ENCODE measurements at places on chromosomes 4 and X.

DNA sequence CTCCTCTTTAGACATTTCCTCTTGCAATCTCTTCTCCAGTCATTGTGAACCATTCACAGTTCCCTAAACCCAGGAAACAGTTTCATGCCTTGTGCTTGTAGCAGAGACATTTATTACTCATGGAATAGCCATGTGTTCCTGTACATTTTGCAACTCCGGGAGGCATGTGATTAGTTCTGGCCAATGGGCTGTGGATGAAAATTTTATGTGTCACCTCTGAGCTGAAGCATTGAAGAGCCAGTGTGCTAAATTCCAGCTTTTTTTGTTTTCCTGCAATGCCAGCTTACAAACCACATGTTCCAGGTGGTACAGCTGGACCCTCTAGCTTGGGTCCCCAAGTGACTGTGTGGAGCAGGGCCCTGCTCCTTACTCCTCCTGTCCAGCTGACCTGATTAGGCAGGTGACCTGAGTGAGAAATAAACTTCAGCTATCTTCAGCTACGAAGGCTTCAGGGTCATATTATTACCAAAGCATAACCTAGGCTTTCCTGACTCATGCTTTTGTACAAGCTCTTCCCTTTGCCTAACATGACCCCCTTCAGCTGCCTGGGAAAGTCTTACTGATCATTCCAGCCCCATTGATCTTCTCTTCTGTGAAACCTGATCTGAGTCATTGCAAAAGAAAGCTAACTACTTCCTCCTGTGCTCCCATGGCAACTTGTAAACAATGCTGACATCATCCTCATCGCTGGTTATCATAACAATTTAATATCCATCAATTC lies 200.4 kb downstream of the PTTG2 start:
- peak; percentile 74 for ATAC-seq

DNA sequence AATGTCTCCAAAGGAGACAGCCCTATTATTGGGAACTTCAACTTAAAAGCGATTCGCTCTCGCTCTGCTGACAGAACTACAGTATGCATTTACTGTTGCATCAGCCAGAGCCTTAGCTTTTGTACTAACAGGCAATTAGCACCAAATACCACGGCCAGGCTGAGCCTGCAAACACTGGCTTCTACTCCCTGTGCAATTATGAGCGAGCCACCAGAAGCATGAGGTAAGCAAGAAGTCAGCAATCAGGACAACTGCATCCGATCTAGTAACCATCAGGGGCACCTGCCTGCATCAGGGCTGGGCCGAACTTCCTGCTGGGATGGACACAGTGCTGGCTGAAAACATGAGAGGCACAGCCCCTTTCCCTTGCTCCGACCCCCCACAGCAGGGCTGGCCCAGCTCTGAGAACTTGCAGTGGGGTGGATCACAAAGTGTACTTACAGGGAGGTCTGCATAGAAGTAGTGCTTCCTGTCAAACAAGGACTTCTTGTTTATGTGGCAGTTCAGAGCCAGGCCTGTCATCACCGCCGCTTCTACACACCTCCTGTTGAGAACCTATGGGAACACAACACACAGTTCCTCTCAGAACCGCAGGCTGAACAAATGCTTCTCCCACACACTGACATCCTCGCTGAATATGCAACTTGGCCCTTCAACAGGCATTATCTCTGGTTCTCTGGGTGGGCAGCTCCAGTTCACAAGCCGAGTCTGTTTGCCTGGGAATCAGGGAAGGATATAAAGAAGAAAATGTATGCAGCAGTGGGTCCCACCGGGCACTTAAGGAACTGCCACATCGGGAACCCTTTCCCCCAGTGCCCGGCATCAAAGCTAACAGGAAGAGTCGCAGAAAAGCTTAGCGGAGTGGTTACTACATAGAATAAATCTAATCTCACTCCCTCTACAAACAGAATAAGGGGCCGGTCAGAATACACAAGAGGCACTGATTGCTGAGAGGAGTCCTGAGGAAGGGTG lies 41.5 kb downstream of the GATB start:
- ATAC-seq = no peak

DNA sequence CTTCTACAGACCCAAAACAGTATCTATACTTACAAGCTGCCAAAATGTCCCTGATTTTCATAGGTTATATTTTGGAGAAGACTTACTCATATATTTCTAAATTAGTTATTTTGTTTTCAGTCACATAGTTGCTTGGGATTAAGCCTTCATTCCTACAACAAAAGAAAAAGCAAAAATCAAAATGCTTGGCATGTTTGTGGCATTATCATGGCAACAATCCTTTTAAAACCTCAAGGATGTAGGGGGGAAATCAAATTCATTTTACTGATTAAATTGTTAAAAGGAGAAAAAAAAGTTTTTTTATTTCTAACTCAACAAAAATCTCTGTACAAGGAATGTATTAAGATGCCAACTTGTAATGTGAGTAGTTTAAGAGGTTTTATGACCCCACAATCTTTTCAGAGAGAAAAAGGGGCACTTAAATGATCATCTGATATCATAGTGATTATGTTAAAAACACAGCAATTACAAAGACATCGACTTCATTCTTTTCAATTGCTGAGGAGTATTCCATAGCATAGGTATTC lies 23.5 kb downstream of the TXK start:
- peak; percentile 53 for ATAC-seq

GRCh38 chrX:262381-262909 lies 18.7 kb upstream of the PLCXD1 start:
- no peak for ATAC-seq

DNA sequence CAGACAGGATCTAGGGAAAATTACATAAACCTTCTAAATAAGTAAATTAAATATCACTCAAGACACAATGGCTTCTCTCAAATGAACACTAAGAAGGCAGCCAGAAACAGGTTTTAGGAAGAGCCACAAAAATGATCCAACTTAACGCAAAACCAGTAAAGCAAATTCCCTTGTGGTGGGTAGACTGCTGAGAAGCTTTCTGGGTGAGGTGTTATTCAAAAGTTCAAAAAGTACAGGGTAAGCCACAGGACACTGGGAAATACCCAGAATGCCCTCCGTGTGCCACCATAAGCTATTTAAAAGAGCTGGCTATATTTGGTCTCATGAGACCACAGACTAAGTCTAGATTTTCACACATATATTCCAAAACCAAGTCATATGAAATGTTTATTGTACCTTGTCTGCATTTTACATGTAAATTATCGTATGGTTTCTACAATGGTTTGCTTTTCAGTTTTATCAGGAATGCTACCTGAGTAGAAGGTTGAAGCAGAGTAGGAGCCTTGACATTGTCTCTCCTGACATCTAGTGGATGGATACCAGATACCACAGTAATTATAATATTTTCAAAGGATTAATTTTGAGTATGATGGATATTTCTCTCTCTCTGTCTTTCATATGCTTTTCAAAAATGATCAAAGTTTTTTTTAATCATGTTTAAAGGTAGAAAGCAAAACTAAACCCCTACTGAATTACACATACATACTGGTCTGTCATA lies 109.3 kb upstream of the KLHL13 start:
- ATAC-seq = peak; percentile 74

- no peak for ATAC-seq
These were observed 97.8 kb downstream of the DOCK11 start for GRCh38 chrX:118593407-118593806.

DNA sequence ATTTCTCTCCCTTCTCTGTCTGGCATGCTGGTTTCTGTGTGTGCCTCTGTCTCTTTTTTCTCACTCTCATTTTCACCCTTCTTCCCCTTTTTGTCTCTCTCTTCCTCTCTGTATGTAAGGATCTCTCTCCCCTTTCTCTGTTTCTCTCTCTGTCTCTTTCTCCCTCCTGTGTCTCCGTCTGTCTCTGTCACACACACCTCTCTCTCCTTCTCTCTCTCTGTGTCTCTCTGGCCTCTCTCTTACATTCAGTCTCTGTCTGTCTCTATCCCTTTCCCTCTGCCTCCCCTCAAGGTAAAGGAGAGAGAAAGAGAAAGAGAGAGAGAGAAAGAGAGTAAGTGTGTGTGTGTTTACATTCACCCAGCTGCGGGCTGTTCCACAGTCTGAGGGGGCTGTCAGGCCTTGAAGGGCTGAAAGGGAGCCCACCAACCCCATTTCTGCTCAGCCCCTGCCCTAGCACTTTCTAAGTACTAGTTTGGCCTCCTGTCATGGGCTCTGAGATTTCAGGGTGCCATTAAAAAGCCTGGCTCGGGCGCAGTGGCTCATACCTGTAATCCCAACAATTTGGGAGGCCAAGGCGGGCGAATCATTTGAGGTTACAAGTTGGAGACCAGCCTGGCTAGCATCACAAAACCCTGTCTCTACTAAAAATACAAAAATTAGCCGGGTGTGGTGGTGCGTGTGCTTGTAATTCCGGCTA lies 9.6 kb upstream of the TSPYL2 start:
- ATAC-seq = peak; percentile 43

GRCh38 chrX:71823391-71824057 lies 60.4 kb downstream of the CXorf49B start:
- ATAC-seq = no peak

DNA sequence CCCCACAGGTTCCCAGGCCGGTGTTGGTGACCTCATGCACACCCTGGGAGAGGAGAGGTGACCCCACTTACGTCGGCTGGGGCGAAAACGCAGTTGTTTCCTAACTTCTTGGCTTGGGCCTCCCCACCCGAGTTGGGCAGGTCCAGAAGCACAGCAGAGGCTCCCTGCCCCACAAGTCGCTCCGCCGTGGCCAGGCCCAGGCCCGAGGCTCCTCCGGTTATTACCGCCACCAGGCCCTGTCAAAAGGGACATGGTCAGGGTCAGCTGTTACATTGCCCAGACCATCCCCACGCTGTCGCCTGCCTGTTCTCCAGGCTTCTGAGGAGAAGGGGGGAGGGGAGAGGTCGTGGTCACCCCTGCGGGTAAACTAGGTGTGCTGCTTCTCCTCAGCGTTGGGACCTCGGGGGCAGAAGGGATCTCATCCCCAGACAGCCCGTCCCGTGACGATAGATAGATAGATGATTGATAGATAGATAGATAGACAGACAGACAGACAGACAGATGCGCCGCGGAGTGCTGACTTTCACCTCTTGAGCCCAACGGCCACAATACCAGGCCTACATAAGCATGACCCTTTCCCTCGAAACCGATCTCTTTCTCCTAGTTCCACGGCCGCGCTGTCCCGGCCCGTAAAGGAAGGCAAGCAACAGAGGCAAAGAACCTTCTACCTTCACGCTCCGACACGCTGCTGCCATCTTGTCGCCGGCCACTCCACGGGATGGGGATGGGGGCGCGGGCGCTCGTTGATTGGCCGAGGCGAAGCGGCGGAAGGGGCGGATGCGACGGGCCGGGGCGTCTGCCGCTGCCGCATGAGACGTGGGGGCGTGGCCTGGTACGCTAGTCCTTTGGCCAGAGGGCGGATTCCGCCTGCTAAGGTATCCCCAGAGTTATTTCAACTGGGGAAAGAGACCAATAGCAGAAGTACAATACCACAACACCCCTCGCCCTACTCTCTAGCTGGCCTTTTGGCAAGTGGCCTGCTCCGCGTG lies at the start of gene HSD17B10:
TSS of gene HSD17B10 (minus strand) at position 720 of the 989 bp plus-strand sequence. CDS start at position 695, 25 bp downstream.
- ATAC-seq = peak; percentile 99

GRCh38 chrX:39958850-39959249 lies 138.9 kb downstream of the BCOR start:
- no peak for ATAC-seq

All from SK-N-SH treated with all-trans-retinoic acid at 6 μM for 48 hours (cell line).